ENCODE measurements at places on chromosomes 2 and 18.

DNA sequence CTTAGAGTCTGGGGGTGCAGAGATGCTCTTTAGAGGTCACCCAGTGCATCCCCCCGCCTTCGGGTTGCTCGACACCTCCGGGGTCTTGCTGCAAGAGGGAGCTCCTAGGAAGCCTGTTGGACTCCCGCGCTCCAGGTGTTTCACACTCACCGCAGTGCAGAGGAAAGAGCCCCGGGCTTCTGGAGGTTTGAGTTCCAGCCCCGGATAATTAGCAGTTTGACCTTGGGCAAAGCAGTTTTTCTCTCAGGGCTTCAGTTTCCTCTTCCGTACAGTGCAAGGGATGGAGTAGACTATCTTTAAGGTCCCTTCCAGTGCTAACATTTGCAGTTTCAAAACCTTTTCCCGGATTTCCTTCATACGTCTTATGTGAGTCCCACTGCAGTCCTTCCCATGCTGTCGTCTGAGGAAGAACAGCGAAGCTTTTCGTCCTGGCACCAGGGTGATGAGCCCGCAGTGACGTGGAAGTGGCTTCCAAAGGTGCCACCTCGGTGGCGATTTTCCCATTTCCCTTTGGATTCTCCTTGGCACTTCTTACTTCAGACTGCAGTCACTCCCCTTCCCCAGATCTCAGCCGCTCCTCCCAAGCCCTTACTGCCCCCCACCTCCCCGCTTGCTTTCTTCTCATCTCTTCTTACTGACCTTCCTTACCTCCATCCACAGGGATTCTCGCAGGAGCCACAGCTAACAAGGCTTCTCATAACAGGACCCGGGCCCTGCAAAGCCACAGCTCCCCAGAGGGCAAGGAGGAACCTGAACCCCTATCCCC lies 585 bp downstream of the PNKD start:
- DNase-seq = peak; percentile 41

- no peak for DNase-seq
Observed at GRCh38 chr2:102872388-102872787, 110.6 kb downstream of the TMEM182 start.

- DNase-seq = peak; percentile 63
Observed at GRCh38 chr18:62781893-62782292, 66.6 kb downstream of the PHLPP1 start.

- no peak for DNase-seq
Observed at GRCh38 chr2:33512112-33512511, 35.7 kb downstream of the RASGRP3 start.

DNA sequence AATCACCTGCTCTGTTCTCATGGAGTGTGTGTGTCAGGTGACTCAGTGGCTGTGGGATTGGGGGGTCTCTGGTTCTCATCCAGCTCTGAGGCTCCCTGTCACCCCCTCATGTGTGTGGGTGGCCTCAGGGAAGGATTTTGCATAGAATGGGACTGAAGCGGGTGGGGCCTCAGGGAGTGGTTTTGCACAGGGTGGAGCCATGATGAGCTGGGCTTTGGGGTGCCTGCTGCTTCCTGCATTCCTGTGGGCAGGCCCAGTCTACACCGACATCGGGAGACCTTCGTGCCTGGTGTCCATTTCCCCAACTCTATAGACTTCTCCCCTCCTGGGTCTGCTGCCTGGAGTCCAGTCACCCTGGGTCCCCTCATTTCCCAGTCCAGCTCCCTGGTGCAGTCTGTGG lies 59.7 kb downstream of the VAPA start:
- no peak for DNase-seq

GRCh38 chr2:78202366-78202765 lies 680.2 kb upstream of the LRRTM4 start:
- DNase-seq = no peak

DNA sequence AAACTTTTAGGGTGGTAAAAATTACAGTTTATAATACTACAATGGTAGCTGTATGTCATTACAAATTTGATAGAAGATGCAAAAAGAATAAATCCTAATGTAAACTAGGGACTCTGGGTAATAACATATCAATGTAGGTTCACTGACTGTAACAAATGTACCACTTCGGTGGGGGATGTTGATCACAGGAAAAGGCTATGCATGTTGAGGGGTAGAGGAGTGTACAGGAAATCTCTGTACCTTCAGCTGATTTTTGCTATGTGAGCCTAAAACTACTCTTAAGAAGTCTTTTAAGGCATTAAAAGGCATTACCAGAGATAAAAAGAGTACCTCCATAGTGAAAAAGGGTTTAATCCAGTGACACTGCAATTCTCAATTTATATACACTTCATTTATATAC lies 25.0 kb downstream of the TRIP12 start:
- DNase-seq = no peak

DNA sequence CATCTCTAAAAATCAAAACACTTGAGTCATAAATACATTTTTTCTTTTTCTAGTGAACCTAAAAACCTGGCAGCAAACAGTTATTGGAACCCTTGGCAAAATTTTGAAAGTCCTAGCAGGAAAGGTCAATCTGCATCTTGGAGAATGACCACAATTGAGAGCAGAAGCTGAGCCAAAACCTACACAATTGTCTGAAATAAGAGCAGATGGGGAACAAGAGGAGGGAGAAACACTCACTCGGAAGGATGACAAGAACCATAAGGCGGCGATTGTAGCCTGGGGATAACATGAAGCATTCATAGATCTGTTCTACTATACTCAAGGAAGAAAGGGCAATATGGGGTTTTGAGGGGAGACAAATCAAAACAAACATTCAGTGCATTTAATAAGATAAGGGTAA lies 117.0 kb downstream of the CHN1 start:
- no peak for DNase-seq

DNA sequence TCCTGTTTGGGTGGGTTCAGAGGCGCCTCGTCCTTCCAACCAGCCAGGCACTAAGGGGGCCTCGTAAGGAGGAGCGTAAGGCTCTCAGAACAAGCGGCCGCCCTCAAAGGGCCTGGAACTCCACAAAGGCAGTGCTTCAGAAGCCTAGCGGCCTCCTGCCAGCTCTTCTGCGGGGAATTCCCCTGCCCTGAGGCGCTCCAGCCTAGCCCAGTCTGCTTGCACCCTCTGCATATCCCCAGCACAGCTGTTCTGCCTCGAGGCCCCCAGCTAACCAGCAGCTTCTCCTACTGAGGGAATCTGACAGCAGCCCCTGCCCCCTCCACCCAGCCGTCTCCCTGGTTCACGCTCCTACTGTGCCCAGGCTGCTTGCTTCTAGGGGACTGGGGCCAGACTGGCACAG lies 265.9 kb downstream of the TFCP2L1 start:
- DNase-seq = no peak

DNA sequence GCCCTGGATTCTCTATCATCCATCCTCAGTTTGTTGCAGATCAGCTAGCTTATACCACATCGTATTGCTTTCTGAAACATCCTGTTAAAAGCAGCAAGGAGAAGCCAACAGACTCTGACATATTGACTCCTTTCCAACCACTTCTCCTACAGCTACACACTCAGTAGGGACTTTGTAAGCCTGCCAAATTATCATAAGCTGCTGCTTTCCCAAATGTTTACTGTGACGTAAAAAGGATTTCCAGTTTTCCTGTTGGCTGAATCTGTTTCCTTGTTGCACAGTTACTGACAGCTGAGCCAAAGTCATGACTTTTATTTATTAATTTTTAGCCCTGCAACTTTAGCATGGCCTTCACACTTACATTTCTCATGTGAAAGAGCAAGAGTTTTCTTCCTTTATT lies 294.3 kb downstream of the KCNJ3 start:
- no peak for DNase-seq

DNA sequence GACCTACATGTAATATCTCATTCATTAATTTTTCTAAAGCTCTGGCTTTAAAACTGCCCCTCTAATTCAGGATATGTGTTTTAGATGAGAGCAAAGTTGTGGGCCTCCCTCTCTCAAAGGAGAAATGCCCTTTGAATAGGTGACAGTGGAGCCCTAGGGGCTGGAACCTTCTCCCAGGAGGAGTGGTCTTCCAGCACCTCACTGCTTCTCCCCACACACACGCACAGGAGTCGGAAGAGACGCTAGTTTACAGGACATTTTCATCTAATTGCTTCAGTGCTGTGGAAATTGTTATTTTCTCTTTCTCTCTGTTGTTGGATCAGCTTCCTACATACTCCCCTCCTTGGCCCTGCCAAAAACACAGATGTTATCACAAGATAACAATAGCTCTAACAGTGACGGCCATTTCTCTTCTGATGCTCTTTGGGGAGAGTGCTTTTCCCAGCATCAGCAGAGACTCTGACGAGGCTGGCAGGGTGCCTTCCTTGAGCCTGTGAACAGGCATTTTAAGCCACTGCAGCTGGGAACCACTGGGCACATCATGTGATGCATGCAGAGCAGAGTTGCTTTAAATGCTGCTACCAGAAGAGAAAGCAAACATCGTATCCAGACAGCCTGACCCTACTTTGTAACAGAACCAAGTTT lies 209.4 kb upstream of the SP5 start:
- DNase-seq = no peak
